ENCODE measurements at places on chromosomes 6 and 20. TPM values are rescaled to one million over a fixed set of nuclear protein-coding genes. Genes with fewer than 3 reads are reported as not detected.

The COL9A1 gene
- total RNA-seq = not detected

The SLC25A27 gene
- total RNA-seq = 4.6 TPM

The KIF25 gene
- total RNA-seq = not detected

The PLCB4 gene
- total RNA-seq = 10.0 TPM

The MUCL3 gene
- not detected for total RNA-seq

The MAN1A1 gene
- total RNA-seq = 1.2 TPM

The RIMS1 gene
- total RNA-seq = not detected

The RPL7L1 gene
- 181 TPM for total RNA-seq

The COL9A3 gene
- not detected for total RNA-seq

- DNase-seq = no peak
Observed at GRCh38 chr6:149032599-149033405, 284.7 kb upstream of the TAB2 start.

- DNase-seq = no peak
Observed at GRCh38 chr6:89291256-89291819, 23.8 kb downstream of the GABRR2 start.

DNA sequence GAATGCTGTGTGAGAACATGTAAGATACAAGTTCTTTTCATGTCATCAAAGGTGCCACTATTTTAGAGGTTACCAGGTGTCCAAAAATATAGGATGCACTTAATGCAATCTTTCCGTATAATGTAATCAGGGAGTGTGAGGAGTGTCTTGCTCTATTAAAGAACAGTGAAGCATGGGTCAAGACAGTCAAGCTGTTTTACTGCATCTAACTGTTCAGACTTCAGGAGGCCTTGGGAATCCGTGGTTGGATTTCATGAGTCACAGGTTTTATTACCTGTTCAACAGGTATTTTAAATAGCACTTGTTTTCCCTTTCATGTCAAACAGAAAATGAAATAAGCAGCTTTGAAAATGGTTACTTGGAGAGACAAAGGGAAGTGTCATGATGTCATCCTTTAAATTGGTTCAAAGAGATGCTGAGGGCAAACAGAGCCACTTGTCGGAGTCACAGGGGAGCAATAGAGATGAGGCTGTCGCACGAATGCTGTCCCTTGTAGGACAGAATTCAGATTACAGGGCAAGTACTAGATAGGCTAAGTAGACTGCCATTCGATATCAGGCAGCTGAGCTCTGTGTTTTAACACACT lies 621.5 kb downstream of the QKI start:
- DNase-seq = no peak

- no peak for DNase-seq
Observed at GRCh38 chr6:140095532-140095931, 721.1 kb upstream of the CITED2 start.

- no peak for DNase-seq
Observed at GRCh38 chr6:30163090-30163917, at the start of gene TRIM15. TRIM15 (plus strand) TSS chr6:30163546; CDS start chr6:30163685, 139 bp downstream.

DNA sequence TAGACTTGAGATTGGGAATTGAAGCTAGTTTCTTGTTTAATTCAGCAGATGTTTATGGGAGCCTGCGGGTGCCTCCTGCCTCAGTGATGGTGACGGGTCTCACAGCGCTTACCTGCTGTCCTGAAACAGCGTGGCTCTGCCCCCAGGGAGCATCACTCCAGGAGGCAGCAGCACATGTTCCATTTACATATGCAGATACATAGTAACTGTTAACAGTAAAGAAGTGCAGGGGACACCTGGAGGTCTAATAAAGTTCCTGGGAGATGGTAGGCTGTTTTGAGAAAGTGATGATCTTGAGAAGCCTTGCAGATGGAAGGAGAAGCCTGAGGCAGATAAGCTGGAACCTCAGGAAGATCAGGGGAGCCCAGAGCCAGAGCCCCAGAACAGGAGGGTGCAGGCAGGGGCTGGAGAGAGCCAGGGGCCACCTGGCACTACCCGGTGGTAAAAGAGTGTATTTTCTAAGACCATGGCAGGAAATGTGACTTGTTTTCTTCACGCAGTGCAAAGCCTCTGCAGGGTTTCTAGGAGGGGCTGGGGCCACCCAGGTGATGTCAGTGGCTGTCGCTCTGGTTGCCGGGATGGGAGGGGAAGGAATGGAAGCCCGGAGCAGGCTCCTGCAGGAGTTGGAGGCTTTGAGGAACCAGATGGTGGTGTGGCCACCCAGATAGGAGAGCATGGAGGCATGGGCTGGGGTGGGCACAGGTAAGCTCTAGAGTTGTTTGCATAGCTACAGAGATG lies 24.2 kb upstream of the KIF25 start:
- no peak for DNase-seq

DNA sequence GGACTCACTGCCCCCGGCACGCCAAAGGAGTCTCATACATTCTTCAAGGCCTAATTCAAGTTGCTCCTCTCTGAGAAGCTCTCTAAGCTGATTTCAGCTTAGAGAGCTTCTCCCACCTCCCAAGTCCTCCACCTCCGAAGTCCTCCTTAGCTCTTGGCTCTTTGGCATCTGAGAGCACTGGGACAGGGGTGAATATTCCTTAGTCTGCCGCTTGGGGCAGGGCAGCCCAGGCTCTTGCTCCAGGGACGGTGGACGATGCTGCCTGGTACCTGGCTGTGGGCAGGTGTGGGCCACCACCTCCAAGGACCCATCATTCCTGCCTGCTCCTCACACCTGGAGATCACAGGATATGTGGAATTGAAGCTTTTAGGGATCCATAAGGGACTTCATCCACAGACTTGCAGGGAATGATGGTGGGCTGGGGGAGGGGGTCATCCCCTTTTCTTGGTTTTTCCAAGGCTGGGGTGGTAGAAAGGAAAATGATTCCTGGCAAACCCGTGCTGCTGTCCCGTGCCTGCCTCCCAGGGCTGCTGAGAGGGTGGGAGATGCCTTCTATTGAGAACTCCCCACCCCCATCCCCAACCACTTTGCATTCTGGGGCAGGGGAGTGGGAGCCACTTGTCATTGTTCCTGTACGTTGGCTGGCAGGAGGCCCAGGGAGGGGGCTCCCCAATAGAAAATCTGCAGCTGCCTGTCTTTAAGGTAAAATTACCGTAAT lies 57.4 kb downstream of the ARHGAP40 start:
- peak; percentile 19 for DNase-seq

- DNase-seq = no peak
Observed at GRCh38 chr6:169101981-169102380, 151.7 kb downstream of the THBS2 start.

- DNase-seq = no peak
Observed at GRCh38 chr6:17790489-17790888, 83.8 kb upstream of the NUP153 start.

DNA sequence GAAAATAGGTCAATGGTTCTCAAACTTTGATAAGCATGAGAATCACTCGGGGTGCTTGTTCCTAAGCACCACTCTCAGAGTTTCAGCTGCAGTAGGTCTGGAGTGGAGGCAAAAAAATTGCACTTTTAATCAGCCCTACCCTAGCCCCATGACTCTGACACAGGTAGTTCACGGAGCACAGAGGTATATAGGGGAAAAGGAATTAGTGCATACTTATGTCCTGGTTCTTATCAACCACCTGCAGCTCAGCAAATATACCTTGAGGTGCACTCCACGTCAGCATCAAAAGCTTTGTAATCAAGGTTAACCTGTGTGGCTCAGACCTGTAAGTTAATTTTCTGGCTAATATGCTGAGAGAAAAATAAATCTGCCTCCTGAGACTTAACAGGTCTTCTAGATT lies 138.8 kb upstream of the HMGN3 start:
- no peak for DNase-seq

DNA sequence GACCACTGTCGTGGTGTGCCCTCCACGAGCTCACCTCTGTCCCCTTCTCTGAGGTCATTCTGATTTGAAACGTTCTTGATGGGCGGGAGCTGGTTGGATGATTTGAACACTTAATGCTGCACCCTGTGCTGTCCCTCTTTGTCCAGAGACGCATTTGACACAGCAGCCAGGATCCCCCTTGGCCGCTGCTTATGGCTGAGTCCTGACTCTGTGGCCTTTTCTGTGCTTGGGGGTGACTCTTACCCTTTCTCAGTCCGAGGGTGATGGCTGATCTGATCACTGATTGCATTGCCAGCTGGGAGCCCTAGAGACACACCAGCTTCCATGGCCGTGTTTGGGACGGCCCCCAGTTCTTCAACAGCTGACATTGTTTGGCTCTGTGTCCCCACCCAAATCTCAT lies 43.5 kb upstream of the FRMD1 start:
- DNase-seq = no peak

DNA sequence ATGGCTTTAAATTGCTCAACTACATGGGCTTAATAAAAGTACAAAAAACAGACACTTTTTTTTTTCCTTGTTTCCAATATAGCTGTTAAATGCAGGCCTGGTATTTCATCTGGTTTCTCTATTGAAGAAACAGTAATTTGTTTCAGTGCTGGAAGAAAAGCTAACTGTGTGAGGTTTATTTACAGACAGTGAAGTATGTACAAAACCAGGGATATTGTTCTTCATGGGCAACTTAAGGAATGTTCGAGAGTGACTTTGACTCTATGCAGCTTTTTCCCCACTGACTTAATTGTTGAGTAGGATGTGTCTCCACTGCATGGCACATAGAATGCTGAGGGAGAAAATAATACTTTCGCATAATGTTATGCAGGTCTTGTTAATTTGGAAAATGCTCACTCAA lies 31.0 kb upstream of the PRL start:
- DNase-seq = no peak

DNA sequence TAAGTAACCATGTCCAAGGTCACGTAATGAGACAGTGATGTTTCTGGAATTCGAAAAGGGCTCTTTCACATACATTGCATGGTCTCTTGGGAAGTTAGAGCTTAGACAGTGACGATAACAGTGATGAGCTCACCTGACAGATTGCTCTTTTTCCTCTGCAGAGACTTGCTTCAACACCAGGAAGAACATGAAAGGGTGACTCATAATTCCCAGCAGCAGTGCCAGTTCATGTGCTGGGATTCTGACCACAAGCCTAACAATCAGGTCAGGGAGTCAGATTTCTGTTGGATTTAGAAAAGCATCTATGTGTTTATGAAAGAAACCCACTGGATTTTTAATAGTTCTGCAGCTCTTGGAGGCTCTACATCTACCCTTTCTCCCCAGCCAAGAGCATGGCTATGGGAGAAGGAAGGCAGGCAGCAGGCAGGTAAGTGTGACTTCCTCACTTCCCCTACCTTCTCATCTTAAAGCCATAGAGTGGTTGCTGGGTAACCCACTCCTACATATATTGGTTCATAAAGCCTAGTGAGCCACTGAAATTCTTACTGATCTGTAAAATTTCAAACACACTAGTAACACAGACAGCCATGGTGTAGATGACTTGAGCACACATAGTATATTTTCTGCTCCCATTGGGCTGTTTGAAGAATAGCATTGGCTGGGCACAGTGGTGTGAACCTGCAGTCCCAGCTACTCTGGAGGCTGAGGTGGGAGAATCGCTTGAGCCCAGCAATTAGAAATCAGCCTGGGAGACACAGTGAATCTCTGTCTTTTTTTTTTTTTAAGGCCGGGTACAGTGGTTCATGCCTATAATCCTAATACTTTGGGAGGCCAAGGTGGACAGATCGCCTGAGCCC lies 44.4 kb upstream of the LOC128125822 start:
- peak; percentile 98 for DNase-seq

DNA sequence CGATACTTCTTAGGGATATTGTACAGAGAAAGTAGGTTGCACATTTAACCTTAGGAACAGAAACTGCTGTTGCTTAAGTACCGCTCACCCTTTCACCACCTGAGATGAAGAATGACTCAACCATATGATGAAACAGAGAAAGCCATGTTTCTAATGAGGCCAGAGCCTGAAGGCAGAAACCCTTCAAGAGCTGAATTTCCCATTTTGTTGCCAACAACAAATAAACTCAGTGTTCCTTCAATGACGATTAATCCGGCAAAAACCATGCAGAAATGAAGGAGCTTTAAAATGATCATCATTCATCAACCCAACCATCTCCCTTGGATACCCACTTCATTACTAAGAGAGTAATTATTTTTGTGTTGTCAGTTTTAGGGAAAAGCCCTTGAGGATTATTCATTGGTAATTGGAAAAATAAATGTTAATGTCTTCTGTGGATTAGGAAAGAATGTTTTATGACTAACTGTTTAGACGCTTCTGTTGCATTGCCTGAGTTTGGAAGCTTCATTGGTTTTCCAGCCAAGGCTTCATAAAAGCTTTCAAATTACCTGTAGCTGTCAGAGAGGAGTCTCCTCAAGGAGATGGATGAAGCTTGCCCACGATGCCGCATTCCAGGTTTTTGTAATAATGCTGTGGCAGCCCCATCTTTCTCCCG lies 112.1 kb upstream of the IYD start:
- DNase-seq = peak; percentile 35

GRCh38 chr6:79782792-79783580 lies 151.9 kb downstream of the SH3BGRL2 start:
- DNase-seq = no peak

- DNase-seq = peak; percentile 56
Observed at GRCh38 chr6:36443471-36444428, 950 bp downstream of the KCTD20 start.

DNA sequence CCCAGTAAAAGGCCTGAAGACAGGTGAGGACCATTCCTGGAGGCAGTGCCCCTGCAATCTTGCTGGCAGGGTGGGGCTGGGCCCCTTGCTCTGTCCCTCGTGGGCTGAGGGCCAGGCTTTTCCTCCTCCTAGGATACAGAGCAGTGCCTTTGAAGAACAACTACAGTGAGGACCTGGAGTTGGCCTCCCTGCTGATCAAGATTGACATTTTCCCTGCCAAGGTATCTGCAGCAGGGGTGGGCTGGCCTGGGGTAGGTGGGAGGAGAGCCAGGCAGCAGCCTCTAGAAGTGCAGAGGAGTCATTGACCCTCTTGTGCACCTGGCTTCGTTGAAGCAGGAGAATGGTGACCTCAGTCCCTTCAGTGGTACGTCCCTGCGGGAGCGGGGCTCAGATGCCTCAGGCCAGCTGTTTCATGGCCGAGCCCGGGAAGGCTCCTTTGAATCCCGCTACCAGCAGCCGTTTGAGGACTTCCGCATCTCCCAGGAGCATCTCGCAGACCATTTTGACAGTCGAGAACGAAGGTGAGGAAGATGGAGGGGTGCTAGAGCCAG lies 36.5 kb downstream of the PLCG1 start:
- no peak for DNase-seq

- DNase-seq = peak; percentile 60
Observed at GRCh38 chr6:30769853-30770524, 25.6 kb upstream of the IER3 start.
